Ascending aorta (tissue), 2 donors: ENCODE measurements at places on chromosomes 1 and 21.

DNA sequence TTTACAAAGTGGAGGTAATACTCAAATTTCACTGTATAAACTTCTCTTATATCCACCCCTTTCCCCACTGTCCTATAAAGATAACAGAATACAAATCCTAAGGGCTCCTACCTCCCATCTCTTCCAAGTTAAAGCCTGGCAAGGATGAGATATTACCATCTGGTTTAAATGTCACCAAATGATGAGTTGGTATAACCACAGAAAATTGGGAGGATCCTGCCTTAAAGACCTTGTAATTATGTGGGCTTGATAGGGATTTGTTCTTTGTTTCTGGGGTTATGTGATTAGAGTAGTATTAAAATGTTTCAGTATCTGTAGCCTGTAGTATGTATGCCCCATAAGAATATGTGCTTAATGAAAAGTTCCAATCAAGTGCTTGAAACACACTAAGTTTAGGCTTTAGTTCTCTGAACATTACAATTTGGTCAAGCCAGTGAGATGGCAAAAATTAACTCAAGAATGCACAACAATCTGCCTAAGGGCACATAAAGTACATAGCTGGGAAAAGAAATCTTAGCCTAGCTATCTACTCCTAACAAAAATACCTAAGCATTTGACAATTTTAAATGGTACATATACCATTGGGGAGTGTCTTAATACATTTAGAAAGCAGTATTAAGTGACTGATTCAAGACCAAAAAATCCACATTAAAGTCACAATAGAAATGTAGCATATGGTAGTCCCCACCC lies 14.0 kb downstream of the KDM5B start:
- no peak for DNase-seq

- DNase-seq, result no peak
Observed at GRCh38 chr1:154957091-154957657, 1.3 kb upstream of the PBXIP1 start.

DNA sequence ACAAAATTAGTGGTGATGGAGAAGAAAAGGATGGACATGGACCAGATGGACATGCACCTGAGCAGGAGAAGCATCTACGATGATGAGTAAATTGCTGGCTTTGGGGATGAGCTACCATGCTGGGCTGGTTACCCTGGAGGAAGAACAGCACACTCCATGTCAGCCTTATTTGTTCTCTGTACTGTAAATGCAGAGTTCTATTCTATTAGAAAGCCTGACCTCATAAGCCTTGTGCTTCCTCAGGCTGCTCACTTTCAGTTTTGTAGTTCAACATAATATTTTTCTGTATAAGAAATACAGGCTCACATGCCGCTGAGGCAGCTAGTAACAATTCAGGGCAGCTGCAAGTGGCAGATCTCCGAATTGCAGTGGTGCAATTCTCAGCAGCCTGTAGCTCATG lies 249.6 kb downstream of the PLA2G4A start:
- no peak for DNase-seq

DNA sequence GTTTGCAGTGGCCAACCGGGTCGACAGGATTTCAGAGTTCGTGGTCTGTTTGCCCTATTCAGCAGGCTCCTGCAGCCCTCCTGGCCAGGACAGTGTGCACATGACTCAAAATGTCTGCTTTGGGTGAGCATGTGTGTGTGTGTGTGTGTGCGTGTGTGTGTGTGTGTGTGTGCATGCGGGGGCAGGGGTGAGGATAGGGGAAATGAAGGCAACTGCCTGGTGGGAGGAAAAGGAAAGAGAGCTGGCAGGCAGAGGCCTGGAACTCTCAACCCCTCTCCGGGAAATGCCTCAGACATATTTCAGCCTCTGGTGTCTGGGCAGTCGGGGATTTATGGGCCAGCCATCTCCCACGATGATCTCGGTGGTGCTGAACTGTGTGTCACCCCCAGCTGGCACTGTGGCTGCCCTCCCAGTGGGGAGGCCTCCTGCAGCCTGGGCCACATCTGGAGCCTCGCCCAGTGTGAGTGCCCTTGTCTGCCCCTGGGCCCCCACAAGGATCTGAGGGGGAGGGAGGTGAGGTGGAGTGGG lies 15.2 kb downstream of the CDCP2 start:
- no peak for DNase-seq

DNA sequence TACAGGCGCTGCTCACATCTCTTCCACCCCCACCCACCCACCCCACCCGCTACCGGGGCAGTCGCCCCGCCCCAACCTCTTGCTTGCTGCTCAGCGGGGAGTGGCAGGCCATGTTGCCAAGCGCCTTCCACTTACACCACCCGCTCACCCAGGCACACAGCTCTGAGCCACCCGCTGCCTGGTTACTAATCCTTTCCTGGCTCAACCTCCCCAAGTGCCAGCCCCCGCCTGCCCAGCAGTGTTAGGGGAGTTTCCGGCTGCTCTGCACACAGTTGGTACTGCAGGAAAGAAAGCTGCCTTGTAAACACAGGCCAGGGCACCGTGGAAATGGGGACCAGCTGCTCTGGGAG lies 56.2 kb downstream of the LACTBL1 start:
- DNase-seq, result no peak

DNA sequence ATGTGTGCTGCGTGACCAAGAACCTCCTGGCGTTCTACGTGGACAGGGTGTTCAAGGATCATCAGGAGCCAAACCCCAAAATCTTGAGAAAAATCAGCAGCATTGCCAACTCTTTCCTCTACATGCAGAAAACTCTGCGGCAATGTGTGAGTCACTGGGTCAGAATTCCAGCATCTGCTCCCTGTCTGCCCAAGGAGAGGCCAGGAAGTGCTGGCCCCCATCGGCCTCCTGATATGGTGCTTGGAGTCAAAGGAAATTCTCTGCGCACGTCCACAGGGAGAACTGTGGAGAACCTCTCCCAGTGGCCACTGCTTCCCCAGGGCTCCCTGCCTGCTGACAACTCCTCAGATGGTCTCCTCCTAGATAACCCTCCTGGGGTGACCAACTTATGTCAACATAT lies 25.6 kb upstream of the IL20 start:
- peak; percentile 48 for DNase-seq

GRCh38 chr1:37901893-37902225 lies 42.5 kb upstream of the MTF1 start:
- DNase-seq, result no peak

DNA sequence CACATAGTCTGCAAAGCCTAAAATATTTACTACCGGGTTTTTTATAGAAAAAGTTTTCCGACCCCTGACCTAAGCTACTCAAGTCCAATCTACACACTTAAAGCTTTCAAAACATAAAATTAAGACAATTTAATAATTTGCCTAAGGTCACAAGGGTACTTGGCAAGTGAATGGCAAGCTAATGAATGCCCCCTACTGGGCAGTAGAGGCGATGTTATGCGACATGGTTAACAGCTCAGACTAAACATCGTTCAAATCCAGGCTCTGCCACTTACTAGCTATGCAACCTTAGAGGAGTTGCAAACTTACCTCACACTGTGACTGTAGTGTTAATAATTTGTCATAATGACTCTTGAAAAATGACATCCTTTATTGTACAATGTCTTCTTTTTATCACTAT lies 317.2 kb upstream of the NFIA start:
- no peak for DNase-seq

DNA sequence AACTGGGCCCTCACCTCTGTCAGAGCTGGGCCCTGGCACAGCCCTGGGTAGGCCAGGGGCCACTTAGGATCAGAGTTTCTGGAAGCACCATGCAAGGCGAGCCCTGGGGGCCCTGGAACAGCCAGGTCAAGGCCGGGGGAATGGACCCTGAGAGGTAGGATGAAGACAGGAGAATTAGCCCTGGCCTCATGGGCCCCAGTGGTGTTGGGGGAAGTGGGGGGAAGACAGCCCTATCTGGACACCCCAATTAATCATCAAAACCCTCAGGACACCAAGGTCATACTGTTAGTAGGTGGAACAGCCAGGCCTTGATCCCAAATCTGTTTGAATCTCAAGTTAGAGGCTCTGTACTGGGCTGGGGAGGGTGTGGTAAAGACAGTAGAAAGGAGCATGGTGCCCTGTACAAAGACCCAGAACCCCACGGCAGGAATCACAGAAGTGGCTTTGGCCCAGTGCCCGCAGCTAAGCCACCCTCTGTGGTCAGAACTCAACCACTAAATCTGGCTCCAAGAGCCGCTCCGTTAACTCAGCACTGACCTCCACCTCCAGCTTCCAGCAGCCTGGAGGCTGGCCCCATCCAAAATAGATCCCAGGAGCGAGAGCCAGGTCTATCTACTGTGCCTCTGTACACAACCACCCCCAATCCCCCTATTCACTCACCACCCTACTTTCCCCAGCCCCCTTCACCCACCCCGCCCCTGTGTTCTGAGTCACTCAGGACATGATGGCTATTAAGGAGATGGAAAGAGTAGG lies 14.0 kb upstream of the TRIM63 start:
- DNase-seq, result no peak

- DNase-seq, result no peak
Observed at GRCh38 chr1:6507037-6507428, 15.6 kb upstream of the PLEKHG5 start.

DNA sequence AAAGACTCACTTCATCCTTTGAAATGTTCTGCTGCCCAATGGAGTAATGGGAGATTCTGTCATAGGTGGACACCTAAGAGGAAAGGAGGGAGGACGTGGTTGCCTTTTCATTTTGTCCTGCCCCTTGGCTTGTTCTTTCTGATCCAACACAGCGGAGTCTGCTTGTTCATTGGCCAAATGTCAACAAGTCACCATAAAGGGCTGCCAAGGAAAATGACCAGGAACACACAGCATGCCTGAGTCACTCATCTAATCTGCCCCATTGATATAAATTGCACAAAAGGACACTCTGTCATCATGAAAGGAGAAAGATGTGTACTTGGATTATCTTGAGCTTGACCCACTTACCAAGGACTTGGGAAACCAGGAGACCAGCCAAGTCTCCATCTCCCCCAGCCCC lies 422.9 kb downstream of the SETD4 start:
- peak; percentile 73 for DNase-seq
